T-cell (primary cell): ENCODE measurements at places on chromosomes 7 and 10.

GRCh38 chr7:42573881-42574672 is 337.1 kb upstream of the GLI3 start:
- no peak for DNase-seq

- DNase-seq: no peak
Measured at GRCh38 chr10:77197544-77197943, 440.1 kb downstream of the KCNMA1 start.

DNA sequence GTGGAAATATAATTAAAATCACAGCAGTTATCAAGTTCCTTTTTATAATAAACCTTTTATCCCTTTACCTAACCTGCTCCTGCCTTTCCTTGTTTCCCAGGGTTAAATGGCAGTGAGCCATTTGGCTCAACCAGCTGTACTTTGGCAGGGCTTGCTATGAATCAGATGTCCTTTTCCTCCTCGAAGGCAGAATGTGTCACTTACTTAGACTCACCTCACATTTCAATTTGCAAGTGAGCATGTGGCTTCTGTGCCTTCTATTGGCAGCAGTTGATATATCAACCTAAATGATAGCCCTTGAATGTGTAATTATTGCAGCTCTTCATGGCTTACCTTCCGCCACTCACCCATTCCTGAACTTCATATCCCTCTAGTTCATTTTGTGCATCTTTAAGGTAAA is 301.7 kb downstream of the CSTF2T start:
- no peak for DNase-seq

GRCh38 chr10:103055105-103055504 is 137.0 kb downstream of the CNNM2 start:
- no peak for DNase-seq

DNA sequence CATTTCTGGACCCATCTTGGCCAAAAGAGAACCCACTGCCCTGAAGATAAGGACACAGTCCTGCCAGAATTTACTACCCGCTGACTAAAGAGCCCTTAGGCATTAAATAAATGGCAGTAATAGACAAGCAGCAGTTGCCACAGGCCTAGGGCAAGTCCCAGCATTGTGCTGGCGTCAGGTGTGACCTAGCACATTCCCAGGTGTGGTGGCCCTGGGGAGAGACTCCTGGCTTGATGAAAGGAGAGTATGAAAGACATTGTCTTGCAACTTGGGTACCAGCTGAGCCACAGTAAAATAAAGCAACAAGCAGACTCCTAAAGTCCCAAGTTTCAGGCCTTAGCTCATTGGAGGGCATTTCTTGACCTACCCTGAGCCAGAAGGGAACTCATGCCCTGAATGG is 715.7 kb upstream of the SORCS1 start:
- no peak for DNase-seq

- DNase-seq: no peak
Measured at GRCh38 chr7:125908711-125909110, 979.1 kb upstream of the POT1 start.

DNA sequence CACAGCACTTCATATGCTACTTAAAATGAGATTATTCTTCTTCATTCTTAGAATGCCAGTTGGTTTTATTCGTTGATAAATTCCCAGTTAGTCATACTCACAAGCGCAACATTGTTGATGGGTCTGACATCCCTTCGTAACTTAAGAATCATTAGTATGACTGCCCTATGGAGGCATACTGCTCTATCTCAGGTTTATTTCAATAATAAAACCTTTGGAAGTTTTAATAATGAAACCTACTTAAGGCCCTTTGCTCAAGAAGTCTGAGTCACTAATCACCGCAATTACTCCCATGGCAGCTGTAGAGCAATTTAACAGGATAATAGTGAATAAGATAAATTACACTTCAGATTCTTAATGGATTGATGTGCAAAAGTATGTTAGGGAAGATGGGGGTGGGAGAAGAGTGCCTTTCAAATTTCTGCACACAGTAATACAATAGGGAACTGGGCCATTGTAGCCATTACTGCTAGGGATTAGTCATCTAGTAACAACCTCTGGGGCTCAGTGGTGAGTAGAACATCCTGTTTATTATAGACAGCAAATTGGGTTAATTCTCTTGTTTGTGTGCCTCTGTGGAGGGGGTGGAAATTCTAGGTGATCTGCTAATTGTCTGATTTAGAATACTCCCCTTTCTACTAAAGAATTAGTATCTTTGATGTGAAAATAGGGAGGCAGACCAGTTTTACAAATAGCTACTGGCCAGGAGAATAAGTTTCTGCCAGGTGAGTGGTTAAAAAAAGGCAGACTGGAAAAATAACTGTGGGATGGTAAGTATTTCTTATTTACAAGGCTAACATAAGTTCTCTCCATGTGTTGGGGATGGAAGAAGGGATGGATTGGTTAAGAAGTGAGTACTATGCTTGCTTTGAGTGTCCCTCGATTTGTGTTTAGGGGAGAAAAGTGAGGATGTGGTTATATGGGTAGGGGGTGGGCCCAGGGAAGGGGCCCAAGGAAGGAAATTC is 74.5 kb upstream of the VKORC1L1 start:
- no peak for DNase-seq

GRCh38 chr10:118481871-118482270 is 113.6 kb downstream of the PRLHR start:
- no peak for DNase-seq

GRCh38 chr7:92682903-92683539 is 92.8 kb upstream of the FAM133B start:
- DNase-seq: peak; percentile 1

- DNase-seq: peak; percentile 66
Measured at GRCh38 chr7:150450491-150451001, at the start of gene GIMAP8. TSS of gene GIMAP8 (plus strand) at chr7:150450630. CDS start at chr7:150466699, 16,069 bp downstream.

- no peak for DNase-seq
Measured at GRCh38 chr7:134009314-134010110, 117.6 kb upstream of the LRGUK start.

- DNase-seq: no peak
Measured at GRCh38 chr7:31061185-31061584, 9.1 kb downstream of the ADCYAP1R1 start.

DNA sequence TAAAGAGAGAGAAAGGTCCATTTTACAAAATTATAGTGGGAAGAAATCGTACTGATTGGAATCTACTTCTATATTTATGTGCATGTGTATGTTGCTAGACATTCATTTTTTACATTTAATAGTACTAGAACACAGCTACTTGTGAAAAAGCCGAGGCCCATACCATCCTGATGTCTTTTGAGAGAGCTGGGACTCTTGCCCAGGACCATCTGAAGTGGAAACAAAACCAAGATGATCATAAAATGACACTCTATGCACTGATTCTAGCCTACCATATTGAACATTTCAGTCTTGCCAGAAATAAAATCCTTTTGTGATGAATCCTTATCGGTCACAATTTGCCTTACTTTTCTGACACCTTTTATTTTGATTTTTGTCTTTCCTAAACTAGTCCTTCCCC is 640.0 kb downstream of the KCNMA1 start:
- no peak for DNase-seq

DNA sequence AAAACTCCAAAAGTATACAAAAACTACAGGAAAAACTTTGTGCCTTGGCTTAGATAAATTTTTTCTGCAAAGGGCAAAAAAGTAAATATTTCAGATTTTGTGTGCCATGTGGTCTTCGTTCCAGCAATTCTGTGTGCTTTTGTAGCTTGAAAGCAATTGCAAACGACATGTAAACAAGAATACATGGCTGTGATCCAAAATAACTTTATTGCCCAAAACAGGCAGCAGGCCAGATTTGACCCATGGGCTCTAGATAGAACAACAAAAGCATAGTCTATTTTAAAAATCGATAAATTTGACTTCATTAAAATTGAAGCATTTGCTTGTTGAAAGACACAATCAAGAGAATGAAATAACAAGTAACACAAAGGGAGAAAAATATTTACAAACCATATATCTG is 336.6 kb downstream of the HPSE2 start:
- no peak for DNase-seq

DNA sequence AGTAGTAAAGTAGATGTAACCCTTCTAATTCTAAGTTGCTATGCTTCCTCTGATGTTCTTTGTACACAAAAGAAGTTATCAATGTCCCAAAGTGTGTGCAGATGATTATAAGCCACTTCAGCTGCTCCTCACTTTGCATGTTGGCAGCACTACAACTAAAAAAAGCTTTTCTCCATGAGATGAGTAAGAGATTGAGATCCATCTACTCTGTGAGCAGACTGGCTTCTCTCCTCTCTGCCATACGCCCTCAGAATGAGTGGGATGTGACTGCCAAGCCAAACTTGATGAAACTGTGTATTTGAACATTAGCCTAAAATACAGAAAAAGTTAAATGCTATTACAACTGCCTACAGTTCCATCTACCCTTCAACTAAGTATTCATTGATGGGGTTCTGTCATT is 102.9 kb upstream of the ETV1 start:
- DNase-seq: no peak

GRCh38 chr7:35658606-35659201 is 36.2 kb downstream of the HERPUD2 start:
- no peak for DNase-seq

DNA sequence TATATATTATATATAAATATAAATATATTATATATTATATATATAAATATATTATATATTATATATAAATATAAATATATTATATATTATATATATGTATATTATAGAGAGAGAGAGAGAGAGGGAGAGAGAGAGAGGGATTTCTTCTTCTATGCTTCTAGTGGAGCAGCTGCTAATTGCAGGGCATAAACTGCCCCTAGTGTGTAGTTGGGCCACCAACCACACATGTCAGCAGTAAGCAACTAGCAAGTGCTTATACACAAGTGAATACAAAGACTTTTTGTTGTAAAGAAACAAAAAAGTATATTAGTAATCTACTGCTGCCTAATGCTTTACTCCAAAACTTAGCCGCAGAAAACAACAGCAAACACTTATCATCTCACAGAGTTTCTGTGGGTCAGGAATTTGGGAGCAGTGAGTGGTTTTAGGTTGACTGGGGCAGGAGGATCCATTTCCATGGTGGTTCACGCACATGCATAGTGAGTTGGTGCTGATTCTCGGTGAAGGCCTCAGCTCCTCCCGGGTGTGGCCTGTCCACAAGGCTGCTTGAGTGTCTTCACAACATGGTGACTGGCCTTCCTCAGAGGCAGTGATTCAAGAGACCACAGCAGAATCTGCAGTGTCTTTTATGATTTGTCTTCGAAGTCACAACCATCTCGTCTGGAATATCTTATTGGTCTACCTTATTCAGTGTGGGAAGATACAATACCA is 25.5 kb upstream of the BAG3 start:
- DNase-seq: no peak

GRCh38 chr7:66043681-66044497 is 31.7 kb upstream of the ASL start:
- DNase-seq: peak; percentile 1

DNA sequence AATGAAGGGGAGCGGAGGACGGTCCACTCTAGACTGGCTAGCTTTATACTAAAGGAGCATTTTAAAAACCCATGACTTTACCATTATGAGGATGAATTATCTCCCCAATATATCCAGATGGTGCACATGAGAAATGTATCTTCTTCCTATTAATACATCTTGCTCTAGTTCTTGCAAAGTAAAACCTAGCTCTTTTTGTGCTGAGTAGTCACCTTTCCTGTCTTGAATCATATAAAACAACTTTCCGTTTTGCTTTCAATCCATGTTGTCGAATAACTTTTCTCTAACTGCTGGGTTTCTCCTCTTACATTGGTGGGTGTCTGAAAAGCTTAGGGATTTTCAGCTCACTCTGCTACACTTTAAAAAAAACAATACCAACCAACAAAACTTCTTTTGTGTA is 96.3 kb upstream of the TAC1 start:
- DNase-seq: no peak

- no peak for DNase-seq
Measured at GRCh38 chr10:131260031-131260430, 51.5 kb downstream of the TCERG1L start.

DNA sequence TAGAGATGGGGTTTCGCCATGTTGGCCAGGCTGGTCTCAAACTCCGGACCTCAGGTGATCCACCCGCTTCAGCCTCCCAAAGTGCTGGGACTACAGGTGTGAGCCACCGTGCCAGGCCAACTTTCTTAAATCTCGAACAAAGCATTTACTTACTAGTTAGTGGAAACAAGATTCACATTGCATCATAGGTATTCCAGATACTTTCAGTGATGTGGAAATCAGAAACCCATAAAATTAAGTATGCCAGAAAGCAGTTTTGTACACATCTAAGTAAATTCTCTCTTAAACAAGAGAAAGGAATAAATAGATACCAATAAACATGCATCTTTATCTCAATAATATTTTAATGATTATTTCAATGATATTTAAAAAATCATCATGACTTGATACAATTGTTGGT is 75.5 kb downstream of the DGKI start:
- no peak for DNase-seq

GRCh38 chr10:88623835-88624234 is 37.3 kb downstream of the LIPJ start:
- DNase-seq: no peak

DNA sequence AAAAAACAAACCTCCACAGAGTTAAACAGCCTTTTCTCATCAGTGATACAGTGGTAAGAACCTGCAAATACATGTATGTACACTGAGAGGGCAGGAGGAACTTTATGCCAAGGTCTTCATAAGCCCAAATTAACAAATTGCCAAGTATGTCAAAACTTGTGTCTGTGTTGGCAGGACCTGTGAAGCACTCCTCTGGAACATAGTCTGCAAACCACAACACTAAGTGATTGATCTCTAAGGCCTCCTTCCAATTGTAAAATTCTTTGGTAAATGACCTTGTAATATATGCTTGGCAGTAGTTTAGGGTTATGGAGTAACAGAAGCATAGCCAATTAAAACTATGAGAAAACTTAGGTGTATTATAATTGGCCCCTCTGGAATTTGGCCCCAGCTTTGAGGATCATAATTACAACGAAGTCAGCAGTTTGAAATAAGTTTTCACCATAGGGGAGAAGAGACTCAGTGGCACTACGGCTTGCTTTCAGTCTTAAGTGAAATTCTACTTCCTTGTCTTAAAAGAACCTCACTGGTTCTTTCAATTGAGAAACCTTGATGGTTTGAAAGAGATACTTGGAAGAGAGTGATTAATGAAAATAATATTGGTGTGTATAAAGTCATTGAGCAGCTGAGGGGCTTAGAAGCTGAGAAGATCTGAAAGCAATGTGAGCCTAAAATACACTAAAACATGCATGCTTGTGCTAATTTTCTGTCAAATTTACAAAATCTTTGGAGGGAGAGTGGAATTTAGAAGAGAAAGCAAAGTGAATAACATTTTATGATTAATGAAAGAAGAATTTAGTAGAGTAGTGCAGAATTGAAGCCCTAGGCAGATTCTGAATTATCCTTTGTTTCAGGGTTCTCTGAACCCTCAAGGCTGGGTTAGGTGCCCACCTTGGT is 57.6 kb downstream of the CNNM2 start:
- no peak for DNase-seq

GRCh38 chr7:3207387-3207902 is 93.6 kb upstream of the SDK1 start:
- DNase-seq: no peak

- no peak for DNase-seq
Measured at GRCh38 chr7:39228946-39229345, 251.2 kb downstream of the POU6F2 start.

GRCh38 chr7:51160990-51161615 is 155.5 kb downstream of the COBL start:
- peak; percentile 40 for DNase-seq

GRCh38 chr10:11191678-11192077 is 174.0 kb downstream of the CELF2 start:
- no peak for DNase-seq
